NCI-H187 (cell line): ENCODE measurements at places on chromosomes 11 and 22.

- no peak for DNase-seq
These were observed 655.6 kb downstream of the OPCML start for GRCh38 chr11:132876705-132877104.

- DNase-seq = no peak
These were observed 5.4 kb downstream of the FAM83F start for GRCh38 chr22:40000171-40000570.

DNA sequence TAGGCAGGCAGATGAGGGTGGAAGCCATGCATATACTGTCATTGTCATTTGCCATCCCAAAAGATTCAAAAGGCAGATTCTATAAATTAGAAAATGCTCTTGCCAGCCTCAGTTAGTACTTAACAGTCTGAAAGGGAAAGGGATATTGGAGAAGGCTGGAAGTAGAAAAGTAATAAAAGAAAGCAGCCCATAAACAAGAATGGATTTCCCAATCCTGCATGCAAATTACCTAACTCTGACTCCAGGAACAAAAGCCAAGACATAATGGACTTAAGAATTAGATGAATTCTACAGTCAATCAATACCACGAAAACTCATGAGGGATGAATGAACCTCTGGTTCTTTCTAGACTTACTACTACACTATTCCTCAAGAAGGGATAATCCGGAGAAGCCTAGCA, 5.9 kb downstream of the PAK1 start:
- DNase-seq = no peak

DNA sequence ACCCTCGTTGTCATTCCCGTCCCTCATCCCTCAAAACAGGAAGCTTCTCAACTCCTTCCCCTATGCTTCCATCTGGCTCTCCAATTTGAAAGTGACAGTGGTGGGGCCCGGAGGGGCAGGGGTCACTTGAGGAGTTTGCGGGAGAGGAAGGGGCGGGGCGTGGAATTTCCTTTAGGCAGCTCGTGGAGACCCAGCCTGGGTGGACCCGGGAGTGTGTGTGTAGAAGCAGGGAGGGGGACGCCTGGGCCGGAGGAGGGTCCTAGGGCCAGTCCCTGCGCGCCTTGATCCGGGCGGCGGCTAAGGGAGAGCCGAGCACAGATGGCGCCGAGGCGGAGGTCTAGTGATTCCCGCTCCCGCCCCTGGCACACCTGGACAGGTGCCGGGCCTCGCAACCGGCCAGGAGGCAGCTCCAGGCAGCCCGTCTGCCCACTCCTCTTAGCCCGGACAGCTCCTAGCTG, 7.8 kb upstream of the PAX6 start:
- DNase-seq = no peak

GRCh38 chr11:68916439-68916838, 12.7 kb downstream of the IGHMBP2 start:
- no peak for DNase-seq

GRCh38 chr11:45772986-45773785, 31.8 kb upstream of the SLC35C1 start:
- DNase-seq = no peak

DNA sequence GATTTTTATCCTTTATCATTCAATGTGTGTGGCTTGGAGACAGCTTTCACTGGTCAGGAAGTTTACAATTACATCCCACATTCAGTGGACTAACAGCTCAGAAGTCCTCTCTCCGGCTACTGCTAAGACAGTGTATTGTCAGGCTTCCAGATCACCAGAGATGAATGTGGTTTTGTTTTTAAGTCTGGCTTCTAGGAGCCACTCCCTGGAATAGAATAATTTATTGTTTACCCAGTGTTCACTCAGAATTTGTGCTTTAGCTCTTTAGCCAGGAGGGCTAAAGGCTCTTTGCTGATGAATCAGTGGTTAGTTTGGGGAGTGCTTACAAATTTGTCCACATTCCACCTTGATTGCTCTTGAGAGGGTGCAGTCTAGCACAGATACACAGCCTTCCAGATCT, 26.5 kb downstream of the TRIM77 start:
- DNase-seq = no peak

DNA sequence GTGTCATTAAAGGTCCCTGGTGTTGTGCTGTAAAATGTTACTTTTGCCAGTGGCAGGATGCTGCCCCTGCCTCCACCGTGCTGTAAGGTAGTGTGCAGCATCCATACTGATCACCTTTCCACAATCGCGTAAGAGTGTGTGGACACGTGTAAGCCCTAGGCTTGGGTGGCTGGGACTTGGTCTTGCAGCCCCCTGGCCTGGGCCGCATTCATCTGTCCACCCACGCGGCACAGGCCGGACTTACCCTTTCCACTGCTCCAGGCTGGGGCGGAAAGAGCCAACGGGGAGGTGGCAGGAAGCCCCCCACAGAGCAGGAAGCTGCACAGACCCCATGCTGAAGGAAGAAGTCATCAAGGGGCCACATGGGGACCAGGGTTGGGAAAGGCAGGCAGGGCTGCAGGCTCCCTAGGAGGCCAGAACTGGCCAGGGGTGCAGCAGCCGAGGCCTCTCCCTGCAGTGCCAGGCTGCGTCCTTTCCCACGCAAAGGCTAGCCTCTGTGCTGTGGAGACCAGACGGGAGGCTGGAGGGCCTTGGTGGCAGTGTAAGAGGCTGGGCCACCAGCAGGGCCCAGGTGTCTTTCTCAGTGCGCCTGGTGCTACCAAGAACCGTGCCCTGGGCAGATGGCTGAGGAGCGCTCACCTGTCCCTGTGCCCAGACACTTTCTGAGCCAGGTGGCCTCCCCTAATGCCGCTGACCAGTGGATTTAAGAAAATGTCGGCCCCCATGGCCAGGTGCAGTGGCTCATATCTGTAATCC, 11.7 kb upstream of the TMEM191C start:
- no peak for DNase-seq

- DNase-seq = no peak
These were observed 496.5 kb upstream of the B3GAT1 start for GRCh38 chr11:134908583-134908982.

DNA sequence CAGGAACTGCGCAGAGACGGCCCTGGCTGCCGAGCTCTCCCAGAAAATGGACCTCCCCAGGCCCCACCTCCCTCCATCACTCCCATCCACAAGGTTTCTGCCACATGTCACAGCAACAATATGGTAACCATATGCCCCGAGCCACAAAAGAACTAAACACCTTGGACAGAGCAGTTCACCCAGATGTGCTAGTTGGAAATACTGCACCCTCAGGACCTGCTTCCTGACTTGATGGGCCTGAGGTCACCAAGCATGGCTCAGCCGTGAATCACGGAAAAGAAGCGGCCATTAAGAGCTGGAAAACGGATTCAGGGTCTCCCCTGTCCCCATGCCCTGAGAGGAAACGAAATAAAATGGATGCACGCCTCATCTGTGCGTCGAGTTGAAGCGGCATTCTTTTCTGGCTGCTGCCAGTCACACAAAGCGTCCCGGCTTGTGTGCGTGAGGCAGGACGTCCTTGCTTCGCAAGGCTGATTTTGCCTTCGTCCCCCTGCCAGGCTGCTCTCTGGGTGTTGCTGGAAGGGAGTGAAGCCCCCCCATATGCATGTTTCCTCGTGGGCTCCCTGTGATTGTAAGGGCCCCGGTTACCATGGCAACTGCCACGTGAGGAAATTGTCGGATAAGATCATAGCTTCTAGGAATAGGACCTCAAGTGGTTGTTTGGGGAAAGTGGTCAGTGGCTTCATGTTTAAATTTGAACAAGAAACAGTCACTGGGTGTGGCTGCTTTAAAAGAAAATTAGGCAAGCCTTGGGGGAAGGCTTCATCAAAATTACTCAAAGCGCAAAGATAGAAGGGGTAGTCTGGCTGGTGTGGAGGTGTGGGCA, 51.7 kb downstream of the FLI1 start:
- DNase-seq = no peak

DNA sequence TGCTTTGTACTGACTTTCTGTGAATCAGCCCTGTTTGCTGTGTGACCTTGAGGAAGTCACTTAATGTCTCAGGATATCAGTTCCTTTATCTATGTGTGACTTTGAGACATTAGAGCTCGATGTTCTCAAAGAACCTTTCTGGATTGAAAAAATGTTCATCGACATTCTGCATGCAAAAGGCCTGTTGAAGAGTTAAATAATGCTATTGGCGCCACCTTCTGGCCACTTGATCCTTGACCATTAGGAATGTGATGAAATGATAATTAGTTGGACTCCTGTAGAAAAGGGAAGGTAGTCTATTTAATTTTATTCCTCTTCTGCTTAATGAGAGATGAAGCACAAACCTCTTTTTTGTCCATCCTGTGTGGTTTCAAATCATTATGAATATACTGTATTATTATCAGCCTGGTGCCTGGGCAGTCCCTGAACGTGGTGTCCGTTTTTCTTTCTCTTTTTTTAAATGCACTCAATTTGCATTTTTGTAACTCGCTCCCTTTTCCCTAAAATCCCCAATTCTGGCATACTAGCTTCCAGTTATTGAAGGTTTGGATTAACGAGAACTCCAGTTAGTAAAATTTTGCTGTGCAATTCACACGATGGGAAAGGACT, 20.7 kb downstream of the ELF5 start:
- DNase-seq = peak; percentile 19

GRCh38 chr11:77211594-77212251, 83.7 kb downstream of the MYO7A start:
- DNase-seq = no peak

GRCh38 chr11:99368583-99368982, 347.8 kb downstream of the CNTN5 start:
- DNase-seq = no peak

DNA sequence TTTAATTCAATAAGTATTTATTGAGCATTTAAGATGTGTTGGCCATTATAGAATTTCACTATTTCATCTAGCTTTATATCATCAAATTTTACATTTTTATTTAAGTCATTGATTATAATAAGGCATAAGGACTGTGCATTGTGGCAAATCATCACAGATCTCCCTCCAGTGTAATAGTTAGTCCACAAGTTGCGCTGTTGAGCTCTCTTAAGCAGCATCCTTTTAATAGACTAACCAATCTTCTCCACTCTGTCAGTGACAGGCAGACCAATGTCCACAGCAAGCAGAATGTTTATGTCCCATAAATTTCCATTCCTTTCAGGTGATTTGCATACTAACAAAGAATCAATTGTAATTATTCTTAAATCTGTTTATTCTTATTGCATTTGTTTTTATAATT, 595.3 kb upstream of the CCDC90B start:
- DNase-seq = no peak

DNA sequence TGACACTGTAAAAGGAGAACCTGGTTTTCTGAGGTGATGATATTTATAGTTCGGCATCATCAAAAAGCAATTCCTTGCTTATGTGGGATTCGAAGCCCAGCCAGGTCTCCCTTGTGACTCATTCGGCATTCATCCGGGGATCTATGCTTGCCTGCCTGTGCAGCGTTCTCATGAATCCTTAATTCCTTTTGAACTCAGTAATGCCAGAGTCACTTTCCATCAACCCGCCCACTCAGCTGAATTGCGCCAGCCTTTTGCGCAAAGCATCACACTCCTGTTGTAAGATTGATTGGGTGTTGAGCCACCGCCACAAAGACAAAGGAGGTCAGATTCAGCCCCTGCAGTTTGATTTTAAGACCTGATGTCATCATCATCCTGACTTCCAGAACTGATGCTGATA, 128.6 kb downstream of the SLC17A6 start:
- no peak for DNase-seq

GRCh38 chr11:70414341-70415100, 16.2 kb downstream of the CTTN start:
- DNase-seq = no peak

DNA sequence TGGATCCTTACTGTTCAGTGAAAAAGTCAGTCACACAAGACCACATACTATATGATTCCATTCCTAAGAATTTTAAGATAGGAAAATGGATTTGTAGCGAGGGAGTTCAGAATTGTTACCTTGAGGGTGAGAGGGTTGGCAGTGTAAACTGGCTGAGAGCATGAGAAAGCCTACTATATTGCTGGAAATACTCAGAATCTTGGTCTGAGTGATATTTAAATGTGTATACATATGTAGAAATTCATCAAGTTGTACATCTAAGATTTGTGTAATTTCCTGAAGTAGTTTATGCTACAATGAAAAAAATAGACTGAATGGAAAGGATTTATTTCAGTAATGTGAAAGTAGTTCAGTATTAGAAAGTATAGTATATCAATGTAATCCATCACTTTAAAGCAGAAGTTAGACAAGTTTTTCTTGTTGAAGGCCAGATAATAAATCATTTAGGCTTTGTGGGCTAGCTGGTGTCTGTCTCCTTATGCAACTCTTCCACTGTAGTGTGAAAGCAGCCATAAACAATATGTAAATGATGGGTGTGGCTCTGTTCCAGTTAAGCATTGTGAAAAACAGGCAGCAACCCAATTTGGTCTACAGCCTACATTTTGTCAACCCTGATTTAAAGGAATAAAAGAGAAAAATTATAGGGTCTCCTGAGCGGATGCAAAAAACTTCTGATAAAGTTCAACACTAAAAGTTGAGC, 127.2 kb upstream of the THY1 start:
- no peak for DNase-seq

DNA sequence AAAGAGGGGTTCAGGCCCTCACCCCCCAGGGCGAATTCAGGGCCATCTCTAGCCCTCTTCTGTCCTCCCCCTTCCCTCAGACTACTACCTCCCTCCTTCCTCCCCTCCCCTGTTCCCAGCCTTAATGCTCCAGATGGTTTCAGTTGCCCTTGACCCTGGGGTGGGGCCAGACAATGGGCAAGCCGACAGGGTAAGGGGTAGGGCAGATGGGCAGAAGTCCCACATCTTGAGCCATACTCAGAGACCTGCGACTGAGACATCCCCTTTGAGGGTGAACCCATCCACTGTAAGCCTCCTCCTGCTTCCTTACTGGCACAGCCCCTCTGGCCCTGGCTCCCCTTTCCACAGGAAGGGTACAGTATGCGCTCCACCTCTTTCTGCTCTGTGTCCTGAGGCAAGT, 1.9 kb downstream of the RHBDD3 start:
- DNase-seq = no peak

GRCh38 chr22:17884893-17885292, 110.6 kb upstream of the BID start:
- DNase-seq = no peak

GRCh38 chr11:9143721-9144120, 52.3 kb upstream of the SCUBE2 start:
- no peak for DNase-seq

- no peak for DNase-seq
These were observed 28.7 kb upstream of the BARX2 start for GRCh38 chr11:129346916-129347315.

GRCh38 chr11:10051868-10052586, 242.0 kb downstream of the SBF2 start:
- DNase-seq = no peak

GRCh38 chr11:111886844-111887243, 7.5 kb downstream of the CFAP68 start:
- no peak for DNase-seq
